Epithelial cell of proximal tubule (primary cell): ENCODE measurements at places on chromosomes 11 and 22. TPM values are rescaled to one million over a fixed set of nuclear protein-coding genes. Genes with fewer than 3 reads are reported as not detected.

- DNase-seq, result no peak
These were observed 46.6 kb downstream of the LRRC32 start for GRCh38 chr11:76623884-76624419.

The CD3G gene
- total RNA-seq, result not detected in 2 replicates

DNA sequence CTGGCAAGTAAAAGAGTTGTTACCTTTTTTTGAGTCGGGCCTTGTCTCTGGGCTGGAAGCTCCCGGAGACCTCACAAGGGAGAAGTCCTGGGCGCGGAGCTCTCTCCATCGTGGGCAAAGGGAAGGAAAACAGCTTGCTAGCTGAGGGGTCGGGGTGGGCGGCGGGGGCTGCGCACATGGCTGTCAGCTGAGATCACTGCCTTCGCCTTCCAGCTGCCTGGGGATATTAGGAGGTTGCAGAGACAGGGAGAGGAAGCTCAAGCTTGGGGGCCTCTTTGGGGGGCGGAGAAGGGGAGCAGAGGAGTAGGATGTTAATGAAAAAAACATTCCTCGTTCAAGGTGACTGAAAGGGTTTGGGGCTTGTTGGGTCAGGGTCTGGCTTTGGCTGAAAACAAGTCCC is 49.2 kb upstream of the ALX4 start:
- no peak for DNase-seq

DNA sequence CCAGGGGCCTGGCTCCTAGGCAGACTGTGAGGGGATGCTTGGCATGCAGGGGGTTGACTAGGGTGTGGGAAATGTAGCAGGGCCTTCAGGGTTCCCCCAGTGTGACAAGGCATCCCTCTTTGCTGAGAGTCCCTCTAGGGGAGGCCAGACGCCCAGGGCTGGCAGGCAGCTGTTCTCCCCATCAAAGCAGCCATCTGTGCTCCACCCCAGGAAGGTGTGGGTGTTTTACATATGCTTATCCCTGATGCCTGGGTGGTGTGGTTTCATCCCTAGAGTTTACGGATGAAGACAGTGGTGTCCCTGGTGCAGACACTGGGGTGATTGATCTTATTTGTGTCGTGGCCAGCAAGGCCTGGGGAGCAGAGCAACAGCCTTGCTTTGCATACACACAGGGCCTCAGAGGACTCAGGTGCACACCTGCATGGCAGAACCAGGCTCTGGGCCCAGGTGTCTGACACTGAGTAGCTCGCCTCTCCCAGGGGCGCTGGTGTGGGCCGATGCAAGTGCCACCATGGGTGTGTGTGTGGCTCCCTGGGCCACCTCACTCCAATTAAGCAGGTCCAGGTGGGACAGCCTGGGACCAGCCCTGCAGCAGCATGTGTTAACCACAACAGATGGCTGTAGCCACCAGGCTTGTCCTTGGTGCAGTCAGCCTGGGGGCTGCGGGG is 74.2 kb downstream of the MED15 start:
- no peak for DNase-seq

DNA sequence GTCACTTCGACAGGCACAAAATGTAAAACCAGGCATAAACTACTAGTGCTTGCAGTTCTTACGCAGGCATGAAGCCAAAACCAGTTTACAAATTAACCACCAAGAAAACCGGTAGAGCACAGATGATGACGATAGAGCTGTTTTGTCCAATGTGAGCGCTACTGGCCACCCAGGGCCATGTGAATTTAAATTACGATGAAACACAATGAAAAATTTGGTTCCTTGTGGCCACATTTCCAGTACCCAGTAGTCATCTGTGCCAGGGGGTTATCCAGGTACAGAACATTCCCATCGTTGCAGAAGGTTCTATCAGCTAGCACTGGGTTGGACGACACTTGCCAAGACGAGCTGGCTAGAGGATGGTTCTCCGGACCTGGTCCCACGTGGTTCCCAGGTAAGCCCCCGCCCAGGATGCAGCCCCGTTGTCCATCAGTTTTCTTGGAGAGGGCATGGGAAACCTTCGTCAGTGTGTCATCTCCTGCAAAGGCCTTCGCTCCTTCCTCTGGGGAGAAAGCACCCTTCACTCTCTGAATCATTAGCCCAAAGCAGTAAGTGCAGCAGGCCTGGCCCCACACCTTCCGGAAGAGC is 1.1 kb upstream of the CD81 start:
- DNase-seq, result peak; percentile 70

GRCh38 chr11:46039990-46040389 is 81.3 kb downstream of the PHF21A start:
- no peak for DNase-seq

The APOBEC3A gene
- 0.12 and 0.43 TPM in 2 replicates for total RNA-seq
